Femur (tissue), 1 donor: ENCODE measurements at places on chromosomes 3 and 15.

DNA sequence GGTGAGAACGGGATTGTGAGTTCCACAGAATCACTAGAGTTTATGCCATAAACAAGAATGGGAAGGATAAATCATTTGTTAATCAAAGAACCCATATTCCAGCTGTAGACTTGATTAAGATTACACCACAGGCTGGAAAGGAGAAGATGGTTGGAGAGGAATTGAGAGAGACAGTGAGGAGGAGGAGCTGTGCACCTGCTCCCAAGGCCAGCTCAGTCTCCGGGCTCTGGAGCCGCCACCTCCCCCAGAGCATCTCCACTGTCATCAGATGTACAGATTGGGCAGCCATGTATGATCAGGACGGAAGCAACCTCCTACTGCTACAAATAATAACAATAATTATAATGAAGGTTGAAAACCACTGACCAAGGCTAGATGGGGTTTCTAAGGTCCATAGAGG is 170.0 kb downstream of the MINAR1 start:
- DNase-seq = no peak

GRCh38 chr15:50944672-50945071 is 36.2 kb downstream of the AP4E1 start:
- no peak for DNase-seq

- no peak for DNase-seq
Observed at GRCh38 chr15:84887938-84888337, 3.5 kb downstream of the SLC28A1 start.

GRCh38 chr3:186361762-186362536 is at the start of gene DGKG:
TSS of gene DGKG (minus strand) at chr3:186362234. CDS start at chr3:186320459, 41,775 bp downstream.
- peak; percentile 44 for DNase-seq

DNA sequence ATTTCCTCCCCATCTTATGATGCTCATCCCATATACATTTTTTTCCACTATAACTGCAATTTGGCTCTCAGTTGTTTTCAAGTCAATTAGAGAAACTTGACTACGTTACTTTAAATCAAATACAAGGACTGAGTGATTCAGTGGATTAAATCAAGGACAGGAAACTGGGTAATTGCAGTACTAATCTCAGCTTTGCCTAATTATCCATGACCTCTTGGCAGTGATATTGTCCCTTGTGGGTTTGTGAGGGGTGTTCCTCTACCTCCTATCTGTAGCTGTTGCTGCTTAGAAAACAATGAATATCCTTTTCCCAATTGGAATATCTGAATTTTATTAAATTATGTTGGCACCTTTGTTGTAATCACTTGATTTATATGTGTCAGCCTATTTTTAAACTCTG is 79.4 kb downstream of the ZPLD1 start:
- no peak for DNase-seq

DNA sequence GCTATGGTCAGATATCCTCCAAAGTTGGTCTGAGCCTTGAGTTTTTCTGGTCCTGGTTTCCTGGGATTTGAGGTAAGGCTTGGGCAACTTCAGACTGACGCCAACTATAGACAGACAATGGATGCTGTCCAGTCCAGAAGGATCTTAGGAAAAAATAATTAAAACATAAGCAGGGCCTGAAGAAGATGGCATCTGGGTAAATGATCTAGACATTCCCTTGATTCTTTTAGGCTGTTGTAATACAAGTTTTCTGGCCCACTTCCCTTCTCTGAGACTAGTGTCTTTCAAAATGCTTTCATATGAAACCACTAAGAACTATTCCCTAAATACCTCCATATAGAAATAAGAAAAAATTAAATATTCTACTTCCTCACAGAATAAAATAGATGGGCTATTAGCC is 47.7 kb upstream of the PLXND1 start:
- DNase-seq = no peak

DNA sequence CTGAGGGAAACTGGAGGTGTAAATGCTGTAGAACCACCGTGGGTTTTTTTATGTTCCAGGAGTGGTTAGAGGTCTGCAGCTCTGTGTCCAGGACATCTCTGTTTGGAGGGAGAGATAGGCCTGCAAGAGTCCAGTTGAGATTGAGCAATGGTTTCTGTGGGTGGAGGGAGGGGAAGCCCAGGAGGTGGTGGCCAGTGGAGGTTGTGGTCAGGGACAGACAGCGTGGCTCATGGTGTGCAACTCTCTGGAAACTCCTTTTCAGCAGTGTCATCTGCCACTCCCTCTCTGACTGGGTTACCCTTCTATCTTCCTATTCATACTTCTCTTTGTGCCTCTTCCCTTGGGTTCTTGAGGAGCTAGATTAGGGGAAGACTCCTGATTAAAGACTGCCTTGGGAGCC is 9.6 kb downstream of the XCR1 start:
- DNase-seq = no peak

- no peak for DNase-seq
Observed at GRCh38 chr3:14761121-14761672, 57.6 kb upstream of the FGD5 start.

DNA sequence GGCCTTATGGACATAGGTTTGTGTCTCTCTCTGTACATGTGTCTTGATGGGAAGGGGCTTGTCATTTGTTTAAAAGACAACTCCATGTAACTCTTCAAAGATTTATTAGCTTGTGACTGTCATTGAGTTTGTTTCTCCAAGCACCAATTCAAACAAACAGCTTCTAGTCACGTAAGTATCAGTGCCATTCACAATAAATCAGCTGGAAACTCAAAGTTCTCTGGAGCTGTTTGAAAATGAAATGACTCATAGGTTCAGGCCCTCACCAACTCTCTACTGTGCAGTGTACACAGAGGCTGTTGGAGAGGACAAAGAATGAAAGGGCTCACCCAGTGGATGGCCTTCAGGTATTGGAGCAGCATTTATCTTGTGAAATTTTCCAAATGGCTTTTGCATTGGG is 476.3 kb downstream of the AGBL1 start:
- peak; percentile 26 for DNase-seq

- no peak for DNase-seq
Observed at GRCh38 chr3:155449613-155450267, 156.3 kb upstream of the STRIT1 start.

DNA sequence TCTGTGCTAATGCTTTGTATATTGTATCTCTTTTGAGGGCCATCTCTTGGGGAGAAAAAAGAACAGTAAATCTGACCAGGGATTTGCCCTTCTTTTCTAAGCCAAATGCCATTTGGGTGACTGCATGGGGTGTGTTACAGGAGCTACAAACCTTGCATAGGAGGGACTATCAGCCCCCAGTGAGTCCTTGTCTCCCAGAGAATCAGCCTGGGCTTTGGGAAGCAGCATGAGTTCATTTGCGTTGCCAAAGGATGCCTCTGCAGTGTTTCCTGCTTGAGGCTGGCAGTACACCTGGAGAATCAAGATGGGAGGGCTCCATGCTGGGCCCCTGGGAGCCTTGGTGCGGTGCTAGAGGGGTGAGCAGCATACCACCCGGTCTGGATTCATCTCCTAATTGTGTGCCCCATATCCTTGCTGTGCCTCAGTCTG is 49.6 kb upstream of the POLG start:
- DNase-seq = no peak

DNA sequence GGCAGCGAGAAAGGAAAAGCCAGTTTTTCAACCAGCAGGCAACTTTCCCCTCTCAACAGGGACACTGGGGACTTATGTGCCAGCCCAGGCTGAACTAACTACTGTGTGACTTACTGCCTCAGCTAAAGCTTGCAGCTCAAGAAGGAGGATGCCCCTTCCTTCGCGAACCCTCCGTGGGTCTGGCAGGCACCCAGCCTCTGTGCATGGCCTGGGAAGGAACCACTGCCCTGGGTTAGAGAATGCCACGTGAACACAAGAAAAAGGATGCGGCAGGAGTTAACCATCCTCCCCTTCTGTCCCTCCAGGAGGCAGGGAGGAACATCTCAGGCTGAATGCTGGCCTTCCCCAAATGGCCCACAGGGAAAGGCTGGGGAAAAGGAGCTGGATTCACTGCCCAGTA is 29.0 kb downstream of the CHDH start:
- no peak for DNase-seq

DNA sequence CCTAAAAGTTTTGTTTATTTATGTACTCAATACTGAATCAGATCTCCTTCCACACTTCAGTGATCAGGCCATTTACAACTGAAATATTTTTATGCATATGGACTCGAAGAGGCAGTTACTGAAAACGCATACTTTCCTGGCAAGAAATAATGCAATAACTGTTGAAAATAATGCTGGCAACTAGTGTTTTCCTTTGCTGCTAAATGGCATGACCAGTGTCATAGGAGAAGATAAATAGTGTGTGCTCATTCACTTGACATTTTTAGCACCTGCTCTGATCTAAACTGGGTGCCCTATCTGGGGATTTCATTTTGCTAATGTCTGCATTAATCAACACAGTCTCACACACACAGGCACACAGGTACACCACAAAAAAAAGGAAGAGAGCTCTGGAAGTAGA is 695.2 kb downstream of the TUSC7 start:
- no peak for DNase-seq

- DNase-seq = no peak
Observed at GRCh38 chr15:39592500-39592899, 11.6 kb downstream of the THBS1 start.

DNA sequence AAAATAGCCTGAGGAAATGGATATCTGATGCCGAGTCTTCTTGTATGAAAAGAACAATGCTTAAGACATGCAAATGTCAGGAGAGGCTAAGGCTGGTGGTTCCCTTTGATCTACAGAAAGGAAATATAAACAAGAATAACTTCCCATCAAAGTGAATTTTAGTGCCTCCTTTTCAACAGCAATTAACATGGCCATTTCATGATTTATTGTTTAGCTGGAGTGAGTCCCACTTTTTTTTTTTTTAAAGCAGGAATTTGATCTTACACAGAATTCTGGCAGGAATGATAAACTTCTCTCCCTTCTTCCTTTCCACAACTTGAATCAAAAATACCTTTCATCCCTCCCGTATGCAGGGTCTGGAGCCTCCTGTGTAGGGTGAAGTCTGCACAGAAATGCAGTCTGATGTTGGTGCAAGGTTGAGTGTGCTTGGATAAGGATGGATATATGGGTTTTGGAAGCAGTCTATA is 287.0 kb downstream of the MEX3B start:
- no peak for DNase-seq

DNA sequence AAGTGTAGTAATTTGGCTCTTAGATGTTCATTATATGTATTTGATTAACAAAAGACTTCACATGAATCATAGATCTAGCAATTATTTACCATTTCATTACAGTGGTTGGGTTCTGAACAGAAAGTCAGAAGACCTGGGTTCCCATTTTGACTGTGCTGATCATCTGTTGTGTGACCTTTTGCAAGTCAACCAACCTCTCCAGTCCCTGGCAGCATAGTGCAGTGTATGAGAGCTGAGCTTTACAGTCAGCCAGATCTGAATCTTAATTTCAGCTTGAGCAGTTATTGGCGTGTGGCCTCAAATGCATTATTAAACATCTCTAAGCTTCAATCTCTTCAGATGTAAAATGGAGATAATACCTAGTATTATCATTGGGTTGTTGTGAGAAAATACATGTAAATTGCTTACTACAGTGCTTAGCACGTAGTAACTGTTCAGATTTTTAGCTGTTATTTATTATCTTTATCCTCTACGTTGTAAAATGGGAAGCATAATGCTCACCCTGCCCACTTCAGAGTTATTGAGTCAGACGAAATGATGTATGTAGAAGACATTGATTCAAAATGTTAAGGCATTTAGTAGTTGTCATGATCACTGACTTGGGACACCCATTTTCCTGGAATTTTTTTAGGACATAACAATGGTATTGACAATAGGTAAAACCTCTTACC is 104.0 kb downstream of the KLHL25 start:
- no peak for DNase-seq

DNA sequence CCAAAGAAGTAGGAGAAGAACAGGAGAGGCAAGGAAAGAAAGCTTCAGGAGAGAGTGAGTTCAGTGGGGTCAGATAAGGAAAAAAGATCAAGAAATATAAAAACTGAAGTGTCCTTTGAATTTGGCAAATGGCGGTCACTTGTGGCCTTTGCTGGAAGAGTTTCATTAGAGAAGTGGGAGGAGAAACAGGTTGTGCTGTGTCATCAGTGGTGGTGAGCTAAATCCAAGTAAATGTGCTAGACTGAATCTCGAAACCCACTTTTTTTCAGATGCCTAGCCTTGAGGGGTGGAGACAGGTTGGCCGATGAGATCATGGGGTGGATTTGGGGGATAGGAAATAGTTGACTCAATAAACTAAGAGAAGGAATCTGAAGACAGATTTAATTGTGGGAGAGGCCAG is 43.7 kb downstream of the CHRD start:
- DNase-seq = no peak
